ENCODE measurements at places on chromosomes 7 and 10.

DNA sequence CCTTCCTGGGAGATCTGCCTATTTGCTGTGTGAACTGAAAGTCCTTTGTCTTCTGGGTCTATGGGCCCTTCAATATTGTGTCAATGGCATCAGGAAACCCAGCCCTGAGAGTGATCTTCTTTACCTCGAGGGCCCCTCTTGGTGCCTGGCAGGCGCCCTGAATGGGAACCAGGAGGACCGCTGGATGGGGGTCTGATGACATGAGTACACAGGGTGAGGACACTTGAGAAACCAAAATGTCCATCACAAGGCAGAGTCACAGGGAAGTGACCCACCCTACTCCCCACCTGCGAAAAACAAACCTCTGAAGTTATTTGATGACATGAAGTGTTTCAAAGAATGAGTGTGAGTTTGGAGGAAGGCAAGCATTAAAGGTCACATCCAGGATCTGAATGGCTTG, 17.3 kb downstream of the SFTPA1 start:
- no peak for DNase-seq

- DNase-seq, result no peak
These were observed 82.6 kb upstream of the PCGF5 start for GRCh38 chr10:91137822-91138221.

DNA sequence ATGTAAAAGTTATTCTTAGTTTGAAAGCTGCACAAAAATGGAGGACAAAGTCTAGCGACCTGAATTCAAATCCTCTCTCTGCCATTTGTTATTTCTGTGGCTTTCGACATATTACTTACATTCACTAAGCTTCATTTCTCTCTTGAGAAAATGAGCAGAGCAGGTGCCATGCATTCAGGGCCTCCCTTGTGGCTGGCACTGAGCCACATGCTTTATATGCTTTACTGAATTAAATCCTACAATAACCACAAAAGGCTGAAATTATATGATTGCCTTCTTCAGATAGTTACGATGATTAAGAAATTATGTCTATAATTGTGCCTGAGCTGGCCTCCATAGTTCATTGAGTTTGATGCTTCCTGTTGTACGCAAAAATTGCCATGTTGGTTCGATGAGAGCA, 98.7 kb downstream of the NPSR1 start:
- no peak for DNase-seq

- no peak for DNase-seq
These were observed 104.0 kb downstream of the CYTH3 start for GRCh38 chr7:6168477-6168868.

DNA sequence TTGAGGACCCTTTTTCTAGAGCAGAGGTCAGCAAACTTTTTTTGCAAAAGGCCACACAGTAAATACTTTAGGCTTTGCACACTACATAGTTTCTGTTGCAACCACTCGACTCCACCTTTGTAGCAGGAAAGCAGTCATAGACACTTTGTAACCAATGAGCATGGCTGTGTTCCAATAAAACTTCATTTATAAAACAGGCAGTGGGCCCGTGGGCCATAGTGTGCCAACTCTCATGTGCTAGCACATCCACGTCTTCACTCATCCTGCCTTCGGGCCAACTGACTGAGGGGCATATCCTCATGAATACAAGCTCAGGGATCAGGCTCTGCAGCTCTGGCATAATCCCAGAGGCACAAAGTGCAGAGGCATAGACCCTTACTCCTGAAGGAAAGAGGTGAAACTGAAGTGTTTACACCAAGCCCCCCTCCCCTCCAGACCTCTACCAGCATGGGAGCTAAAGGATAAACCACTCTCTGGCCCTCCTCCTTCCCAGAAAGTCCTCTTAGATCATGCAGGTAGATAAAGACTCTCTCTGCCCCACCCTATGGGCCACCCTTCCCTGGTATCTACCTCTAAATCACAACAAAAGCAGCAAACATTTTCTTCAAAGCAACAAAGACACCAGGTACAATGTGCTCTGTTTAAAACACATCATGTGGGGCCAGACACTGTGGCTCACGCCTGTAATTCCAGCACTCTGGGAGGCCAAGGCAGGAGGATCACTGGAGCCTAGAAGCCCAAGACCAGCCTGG, 71.0 kb downstream of the DLG5 start:
- no peak for DNase-seq

- no peak for DNase-seq
These were observed 193.9 kb downstream of the NXPH1 start for GRCh38 chr7:8627325-8627724.

GRCh38 chr10:75230600-75231038, 5.1 kb downstream of the COMTD1 start:
- peak; percentile 87 for DNase-seq

- DNase-seq, result no peak
These were observed 15.5 kb upstream of the DNAJB12 start for GRCh38 chr10:72370201-72370722.

DNA sequence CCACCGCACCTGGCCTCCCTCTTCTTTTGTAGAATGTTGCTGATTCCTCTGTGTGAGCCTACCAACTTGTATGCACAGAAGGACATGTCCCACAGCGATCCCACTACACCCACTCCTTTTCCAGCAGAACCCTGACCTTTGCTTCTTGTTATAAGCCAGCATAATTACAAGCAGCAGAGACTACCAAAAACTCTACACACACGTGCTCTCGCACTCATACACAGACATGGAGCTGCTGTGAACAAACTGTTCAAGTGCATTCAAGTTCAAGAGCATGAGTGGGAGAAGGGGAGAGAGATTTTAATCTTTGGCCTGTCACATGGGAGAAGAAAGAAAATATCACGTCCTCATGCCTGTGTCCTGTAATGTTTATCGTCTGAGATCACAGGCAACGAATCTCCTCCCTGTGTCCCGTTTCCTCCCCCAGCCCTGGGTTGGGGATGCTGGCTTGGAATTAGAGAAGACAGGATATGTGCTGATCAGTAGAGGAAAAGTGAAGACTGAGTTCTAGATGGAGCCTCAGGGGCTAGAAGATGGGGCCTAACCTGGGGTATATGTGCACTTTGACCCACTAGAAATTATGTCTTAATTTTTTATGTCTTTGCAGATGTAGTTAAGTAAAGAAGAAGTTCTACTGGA, 79.6 kb downstream of the NHLRC2 start:
- no peak for DNase-seq

GRCh38 chr10:128268015-128268722, 141.9 kb upstream of the MKI67 start:
- DNase-seq, result no peak

- DNase-seq, result no peak
These were observed 717 bp downstream of the ADCY1 start for GRCh38 chr7:45574669-45575500.

DNA sequence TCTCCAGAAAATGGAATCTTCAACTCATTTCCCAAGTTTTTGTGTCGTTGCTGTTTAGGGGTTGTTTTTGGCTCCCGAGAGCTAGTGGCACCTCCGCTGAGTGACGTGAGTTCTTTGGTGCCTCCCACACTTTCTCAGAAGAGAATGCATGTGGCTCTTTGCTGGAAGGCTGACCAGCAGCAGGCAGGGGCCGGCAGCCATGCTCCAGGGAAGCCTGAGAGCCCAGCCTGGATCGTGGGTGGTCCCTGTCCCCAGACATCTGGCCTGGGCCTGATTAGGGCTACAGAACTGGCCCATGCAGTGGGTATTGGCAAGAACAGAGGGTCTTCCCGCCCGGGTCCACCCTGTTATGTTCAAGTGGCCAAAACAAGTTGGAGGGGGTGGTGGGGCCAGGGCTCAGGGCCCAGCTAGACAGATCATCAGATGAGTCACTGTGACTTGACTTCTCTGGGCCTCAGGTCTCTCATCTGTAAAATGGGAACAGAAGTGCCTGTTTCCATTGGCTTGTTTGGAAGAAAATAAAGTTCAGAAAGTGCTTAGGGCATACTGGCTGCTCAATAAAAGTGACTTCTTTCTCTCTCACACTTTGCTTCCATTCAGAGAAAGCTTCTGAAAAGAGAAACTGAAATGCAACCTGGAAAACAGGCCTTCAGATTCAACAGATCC, 83.1 kb downstream of the STRA8 start:
- DNase-seq, result no peak

DNA sequence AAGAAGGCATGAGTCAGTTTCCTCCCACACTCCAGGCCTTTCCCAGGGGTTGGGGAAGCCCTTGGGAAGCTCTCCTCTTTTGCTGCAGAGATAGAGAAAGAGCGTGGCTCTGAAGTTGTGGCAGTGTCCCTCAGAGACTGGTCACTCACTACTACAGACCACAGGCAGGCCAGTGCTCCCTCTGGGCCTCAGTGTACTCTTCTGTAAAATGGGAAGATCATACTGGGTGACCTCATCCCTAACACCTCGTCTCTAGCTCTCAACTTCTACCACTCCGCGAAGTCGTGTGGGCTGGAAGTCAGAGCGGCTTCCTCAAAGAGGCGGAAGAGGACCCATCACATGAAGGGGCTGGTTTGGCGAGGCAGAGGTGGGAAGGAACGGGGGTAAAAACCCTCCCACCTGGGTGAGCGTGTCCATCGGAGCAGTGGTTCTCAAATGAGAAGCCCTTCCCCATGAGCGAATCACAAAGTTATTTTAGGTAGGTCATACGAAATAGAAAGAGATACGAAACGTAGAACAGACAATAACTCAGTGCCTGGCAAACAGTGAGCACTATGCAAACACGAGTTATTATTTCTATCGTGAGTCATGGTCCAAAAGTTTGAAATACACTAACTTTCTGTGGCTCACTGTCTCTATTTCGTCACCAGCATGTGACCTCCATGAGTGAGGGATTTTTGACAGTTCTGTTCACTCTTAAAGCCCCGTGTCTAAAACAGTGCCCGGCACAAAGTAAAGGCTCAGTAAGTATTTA, 32.7 kb downstream of the PRKAG2 start:
- DNase-seq, result no peak

DNA sequence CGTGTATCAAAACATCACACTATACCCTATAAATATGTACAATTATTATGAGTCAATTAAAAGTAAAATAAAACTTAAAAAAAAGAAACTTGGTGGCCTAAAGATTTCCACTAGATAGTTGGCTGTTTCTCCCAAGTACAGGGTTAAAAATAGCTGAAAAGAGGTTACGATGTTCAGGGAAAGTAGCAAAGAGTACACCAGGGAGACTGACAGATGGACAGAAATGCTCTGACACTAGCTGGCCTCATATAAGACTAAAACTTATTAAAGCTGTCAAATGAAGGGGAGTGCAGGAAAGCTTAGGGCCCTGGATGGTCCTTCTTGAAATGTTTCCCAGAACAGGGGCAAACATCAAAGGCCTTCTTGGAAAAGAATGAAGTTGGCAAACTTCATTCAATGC, 51.3 kb downstream of the TCAF1 start:
- DNase-seq, result no peak
